ENCODE measurements at places on chromosomes 6 and 20. TPM values are rescaled to one million over a fixed set of nuclear protein-coding genes. Genes with fewer than 3 reads are reported as not detected.
A peak's percentile ranks its signal among the peaks of the same experiment; 100 is the strongest.

- DNase-seq: peak; percentile 33
These were observed 241.8 kb downstream of the TTLL2 start for GRCh38 chr6:167566711-167567141.

DNA sequence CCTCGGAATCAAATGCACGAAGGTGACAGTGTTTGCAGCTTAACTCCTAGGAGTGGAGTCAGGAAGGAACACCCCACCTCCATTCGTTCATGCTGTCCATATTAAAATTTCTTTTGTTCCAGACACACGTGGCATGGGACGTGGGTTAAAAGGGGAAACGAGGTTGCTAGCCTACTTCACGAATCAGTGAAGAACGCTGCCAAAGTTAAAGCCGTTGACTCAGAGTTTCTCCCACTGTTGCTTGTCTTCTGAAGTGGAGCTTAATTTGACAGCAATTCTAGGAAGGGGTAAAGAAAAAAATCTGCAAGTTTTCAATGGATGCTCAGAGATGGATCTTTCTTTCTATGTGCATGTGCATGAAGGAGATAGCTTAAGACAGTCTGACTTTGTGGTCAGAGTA lies 499.1 kb downstream of the CD83 start:
- DNase-seq: no peak

- DNase-seq: peak; percentile 70
These were observed 303 bp downstream of the ILRUN start for GRCh38 chr6:34696189-34696738.

The NRN1 gene
- 19.4 TPM for polyA plus RNA-seq

DNA sequence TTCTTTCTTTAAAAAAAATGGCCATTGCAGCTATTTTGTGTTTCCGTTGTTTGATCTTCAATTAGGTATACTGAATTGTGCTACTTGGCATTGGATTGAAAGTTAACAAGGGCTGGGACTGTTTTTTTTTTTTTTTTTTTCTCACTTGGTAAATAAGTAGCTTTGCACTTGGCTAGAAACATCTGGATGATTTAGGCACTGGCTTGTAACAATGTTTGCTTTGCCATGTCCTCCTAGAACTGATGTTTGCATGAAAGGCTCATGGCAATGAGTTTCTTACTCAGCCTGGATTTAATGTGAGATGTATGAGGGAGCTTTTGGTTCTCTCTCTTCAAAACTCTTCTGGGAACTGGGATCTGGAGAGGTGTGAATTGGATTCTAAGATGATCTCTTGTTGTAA lies 414.1 kb downstream of the CDH26 start:
- DNase-seq: no peak

DNA sequence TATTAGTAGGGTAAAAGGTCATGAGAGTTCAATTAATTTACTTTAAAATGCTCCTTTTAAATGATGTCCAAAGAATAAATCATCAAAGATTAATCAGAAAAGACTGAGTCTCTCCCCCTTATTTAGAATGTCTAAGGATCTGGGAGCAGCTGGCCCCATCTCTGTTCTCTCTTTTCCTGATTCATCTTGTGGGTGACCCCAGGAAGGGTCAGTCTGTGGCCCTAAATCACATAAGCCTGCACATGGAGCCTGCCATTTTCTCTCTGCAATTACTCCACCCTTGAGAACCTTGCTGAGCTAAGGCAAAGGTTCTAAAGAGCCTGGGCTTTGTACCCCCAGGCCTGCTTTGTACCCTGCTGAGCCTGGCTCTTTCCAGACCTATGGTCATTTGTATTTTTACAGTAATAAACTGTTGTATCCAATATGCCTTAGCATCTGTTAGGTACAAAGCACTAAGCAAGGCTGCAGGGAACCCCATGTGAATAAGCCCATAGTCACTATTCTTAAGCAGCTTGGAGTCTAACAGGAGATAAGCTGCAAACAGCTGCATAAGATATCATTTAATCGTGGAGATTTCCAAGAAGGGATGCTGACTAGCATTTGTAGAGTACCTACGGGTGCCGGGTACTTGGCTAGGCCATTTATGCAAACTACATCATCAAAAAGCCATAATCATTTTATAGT lies 431.0 kb upstream of the MARCKS start:
- no peak for DNase-seq

GRCh38 chr6:44733868-44734267 lies 346.4 kb downstream of the CDC5L start:
- DNase-seq: no peak

The SLA2 gene
- 0.23 TPM for polyA plus RNA-seq

GRCh38 chr6:47209632-47210031 lies 100.1 kb downstream of the TNFRSF21 start:
- peak; percentile 5 for DNase-seq

GRCh38 chr6:45667766-45668165 lies 290.0 kb upstream of the SUPT3H start:
- DNase-seq: no peak

All from heart right ventricle (tissue), 16 donors.